ENCODE measurements at places on chromosomes 2 and 18.

GRCh38 chr2:74199871-74200305 lies 1.5 kb downstream of the MTHFD2 start:
- DNase-seq: peak; percentile 22

GRCh38 chr2:136060416-136060815 lies 57.5 kb downstream of the CXCR4 start:
- no peak for DNase-seq

DNA sequence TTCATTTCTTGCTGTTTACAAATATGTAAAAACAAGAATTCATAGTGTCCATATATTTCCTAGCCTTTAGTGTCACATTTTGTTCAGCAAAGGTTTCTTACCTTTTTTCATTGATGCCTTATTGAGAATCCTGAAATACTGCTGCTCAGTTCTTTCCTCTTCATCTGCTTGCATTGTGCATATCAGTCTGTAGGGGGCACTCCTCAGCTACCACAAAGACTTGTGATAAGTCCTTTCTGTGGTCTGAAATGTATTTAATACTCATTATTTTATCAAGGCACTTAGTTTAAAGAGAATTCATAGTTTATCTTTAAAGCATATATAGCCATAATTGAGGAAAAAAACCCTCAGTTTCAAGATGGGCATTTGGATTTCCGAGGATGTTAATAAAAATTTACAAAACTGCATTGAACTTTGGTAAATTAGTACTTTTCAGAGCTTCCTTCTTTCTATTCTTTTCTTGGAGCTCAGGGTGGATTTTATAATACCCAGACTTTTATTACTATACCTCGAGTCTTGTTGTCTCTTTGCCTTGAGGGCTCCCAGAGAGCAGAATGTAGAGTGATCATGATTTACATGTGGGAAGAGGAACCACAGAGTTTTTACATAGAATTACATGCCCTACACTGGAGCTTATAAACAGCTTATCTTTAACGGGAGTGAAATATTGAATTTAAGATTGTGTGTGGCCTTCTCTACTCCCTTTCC lies 570.1 kb downstream of the PLCL1 start:
- peak; percentile 88 for DNase-seq

GRCh38 chr2:177689623-177690022 lies 297.1 kb downstream of the AGPS start:
- DNase-seq: no peak

- no peak for DNase-seq
These were observed 71.5 kb downstream of the SLC4A3 start for GRCh38 chr2:219698748-219699439.

GRCh38 chr2:238861013-238861730 lies 13.3 kb downstream of the TWIST2 start:
- no peak for DNase-seq

DNA sequence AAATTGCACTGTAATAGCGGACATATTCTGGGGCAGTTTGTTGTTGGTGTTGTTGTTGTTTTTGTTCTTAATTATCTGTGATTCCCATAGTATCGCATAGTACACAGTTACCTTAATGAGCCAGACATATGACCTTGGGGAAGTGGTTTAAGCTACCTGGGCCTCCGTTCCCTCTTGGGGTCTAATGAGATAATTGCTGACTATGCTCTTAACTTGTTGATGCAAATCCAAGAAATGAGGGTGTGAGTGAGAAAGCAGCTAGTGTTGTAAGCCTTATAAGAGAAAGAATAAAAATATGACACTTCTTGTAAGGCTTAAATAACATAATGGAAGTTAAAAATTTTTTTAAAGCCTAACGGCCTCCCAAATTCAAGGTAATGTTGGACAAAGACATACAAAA lies 7.1 kb downstream of the NMI start:
- DNase-seq: no peak

GRCh38 chr2:106269591-106270291 lies 75.6 kb upstream of the UXS1 start:
- peak; percentile 68 for DNase-seq

GRCh38 chr2:118498943-118499342 lies 348.5 kb downstream of the EN1 start:
- DNase-seq: no peak

DNA sequence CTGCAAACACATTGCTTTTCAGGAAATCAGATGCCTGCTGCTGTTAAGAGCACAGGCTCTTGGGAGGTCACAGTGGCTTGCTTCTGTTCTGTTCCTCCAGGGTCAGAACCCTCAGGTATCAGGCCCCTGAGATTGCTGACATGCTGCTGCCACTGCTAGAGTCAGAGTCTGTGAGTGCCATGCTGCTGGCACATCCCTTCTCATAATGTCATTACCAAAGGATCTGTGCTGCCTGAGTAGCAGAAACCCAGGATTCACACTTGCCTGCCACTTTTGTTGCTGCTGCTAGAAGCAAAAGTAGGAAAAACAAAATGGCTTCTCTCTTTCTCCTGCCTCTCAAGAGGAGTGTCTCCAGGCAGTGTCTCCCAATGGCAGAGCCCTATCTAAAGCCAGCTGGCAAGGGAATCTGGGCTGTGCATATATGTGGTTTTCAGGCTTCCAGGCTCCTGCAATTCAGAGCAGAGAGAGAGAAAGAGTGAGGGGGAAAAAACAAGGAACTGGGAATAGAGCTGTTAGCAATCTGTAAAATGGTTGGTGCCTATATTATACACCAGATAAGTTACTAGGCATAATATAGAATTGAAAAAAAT lies 180.3 kb downstream of the MYCN start:
- DNase-seq: no peak

GRCh38 chr2:43332653-43333052 lies 106.2 kb upstream of the ZFP36L2 start:
- DNase-seq: no peak

DNA sequence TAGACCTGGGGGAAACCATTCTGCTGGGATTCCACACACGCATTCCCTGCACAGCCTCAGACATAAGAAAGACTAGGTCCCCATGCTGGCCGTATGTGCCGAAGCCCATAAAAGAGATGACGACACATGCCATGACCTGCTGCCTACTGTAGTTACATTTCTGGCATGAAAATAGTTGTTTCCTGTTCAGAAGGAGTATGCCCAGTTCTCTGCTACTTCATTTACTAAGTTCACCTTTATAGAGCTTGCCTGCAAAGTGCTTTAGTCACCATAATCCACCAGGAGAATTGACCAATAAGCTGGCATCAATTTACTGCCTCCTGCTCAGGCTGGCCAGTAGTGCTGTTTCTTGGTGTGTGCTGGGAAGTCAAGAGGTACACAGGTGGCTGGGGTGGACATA lies 150.2 kb upstream of the ALPP start:
- DNase-seq: no peak

DNA sequence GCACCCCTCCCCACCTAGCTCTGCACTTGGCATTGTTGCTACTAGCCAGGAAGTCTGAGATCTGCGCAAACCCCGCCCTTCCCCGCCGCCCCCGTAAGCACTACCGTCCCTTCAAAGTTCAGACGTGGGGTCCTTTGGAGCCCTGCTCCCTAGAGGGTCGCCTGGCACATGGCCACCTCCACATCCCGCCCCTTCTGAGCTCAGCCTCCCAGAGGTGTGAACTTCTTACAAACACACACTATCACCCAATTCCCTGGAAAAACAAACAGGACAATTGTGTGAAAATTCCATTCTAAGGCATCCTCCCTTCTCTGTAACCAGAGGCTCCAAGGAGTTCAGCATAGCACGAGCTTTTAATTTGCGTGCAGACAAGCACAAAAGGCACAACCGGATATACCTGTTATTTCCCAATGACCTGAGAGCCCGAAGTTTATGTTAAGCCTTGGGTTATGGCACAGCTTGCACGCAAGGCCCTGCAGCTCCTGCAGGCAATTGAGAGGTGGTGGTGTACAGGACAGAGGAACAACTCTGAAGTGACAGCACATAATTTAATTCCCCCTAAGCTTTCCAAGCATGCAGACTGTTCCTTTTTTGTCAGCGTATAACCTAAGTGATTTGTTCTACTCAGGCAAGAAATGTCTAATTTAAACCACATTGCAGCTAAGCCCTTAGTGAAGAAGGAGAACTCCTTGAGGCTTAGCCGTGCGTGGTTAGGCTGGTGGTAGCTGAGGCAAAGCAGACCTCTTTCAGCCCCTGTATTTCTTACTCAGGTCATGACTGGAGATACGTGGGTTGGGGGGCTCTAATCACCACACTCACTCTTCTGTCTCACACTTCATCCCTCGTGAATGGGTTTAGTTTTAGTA lies 20.3 kb upstream of the CYP1B1 start:
- peak; percentile 78 for DNase-seq

DNA sequence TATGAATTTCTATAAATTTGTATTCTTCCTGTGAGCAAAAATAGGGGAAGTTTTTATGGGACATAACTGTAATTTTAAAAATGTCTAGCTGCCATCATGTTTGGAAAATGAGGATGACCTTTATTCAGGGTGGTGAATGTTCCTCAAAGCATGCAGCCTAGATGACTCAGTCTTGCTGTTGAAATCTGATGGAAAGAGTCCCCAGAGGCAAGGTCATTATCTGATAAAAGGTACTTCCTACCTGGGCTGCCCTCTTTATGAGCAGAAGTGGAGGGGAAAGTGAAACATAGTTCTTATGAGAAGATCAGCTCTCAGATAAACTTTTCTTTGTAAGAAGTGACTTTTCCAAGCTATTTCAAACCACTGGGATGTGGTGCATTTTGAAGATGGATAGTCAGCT lies 1144.7 kb upstream of the PIK3C3 start:
- DNase-seq: no peak

DNA sequence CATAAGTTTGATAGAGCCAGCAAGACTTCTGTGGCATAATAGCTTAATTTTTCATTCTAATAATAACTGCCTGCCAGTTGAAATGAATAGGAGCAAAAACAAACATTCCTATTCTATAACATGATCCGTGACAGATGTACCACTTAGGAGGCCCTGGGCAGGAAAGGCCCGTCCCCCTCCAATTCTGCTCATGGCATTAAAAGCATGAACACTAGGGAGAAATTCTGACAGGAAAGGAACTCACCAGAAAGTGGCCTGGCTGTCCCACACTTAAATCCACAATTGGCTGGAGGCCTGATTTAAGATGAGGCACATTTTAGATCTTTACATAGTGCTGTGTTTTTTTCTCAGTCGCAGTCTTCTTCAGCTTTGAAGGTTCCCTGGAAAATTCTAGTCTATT lies 261.9 kb upstream of the ETAA1 start:
- DNase-seq: peak; percentile 60

GRCh38 chr2:212941361-212941760 lies 210.1 kb downstream of the IKZF2 start:
- DNase-seq: no peak

DNA sequence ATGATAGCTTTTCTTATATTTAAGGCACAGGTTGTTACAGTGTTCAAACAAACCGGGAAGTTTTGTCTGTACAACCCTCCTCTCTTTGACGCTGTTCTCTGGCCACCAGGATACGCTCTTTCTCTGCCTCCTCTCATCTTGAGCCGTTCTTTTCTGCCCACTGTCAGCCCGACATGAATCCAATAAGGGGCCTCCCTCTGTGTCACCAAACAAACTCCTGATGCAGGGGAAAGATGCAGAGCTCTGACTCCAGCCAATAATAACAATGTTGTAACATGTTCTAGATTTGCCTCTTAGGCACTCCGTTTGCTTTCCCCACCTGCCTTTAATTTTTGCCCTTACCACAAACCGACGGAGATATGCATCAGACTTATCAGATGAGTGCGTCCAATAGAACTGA lies 449.3 kb downstream of the SLC4A3 start:
- DNase-seq: peak; percentile 70

DNA sequence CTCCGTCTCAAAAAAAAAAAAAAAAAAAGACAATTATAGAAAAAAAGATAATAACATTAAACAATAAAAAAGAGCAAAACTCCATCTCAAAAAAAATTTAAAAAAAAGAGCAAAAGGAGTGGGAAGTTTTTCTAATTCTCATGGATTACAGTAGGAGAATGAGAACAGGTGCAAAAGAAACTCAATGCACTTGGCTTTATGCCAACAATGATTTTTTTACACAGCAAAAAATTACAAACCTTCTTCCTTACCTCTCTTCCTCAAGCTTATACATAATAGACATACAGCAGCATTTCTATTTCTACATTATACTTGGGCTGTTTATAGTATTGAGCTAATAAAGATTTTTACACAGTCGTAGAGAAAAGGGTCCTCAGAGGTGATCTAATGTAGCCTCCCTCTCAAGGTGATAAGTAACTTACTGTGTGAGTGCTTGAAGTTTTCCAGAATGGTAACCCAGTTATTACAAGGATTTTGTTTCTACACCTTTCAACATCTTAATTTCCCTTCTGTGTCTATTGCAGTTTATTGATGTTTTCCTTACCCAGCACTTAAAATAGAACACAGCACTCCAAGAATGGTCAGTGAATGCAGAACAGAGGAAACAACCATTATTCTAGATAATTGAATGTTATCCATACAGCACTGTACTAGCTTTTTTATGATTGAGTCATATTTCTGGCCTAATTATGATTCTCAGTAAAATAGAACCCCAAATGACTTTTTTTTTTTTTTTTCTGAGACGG lies 34.9 kb upstream of the RNF138 start:
- DNase-seq: no peak

GRCh38 chr2:43482961-43483360 lies 112.9 kb downstream of the THADA start:
- no peak for DNase-seq

DNA sequence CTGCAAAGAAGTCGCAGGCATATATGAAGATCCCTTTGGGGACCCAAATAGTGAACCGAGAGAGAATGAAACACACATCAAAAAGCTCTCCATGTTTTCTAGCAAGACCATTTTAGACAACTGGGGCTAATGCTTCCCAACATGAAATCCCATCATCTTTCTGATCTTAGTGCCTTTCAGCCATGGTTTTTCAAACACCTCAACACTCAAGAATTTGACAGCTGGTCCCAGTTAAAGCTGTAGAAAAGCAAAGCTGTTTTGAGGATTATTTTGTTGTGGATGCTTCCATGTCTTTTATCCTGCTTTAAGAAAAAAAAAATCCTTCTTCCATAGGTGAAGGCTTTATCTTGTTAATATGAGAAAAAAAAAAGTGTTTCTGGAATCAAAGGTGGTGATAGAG lies 259.1 kb downstream of the STK39 start:
- no peak for DNase-seq
